ENCODE measurements at places on chromosomes 4 and X.
A peak's percentile ranks its signal among the peaks of the same experiment; 100 is the strongest.

DNA sequence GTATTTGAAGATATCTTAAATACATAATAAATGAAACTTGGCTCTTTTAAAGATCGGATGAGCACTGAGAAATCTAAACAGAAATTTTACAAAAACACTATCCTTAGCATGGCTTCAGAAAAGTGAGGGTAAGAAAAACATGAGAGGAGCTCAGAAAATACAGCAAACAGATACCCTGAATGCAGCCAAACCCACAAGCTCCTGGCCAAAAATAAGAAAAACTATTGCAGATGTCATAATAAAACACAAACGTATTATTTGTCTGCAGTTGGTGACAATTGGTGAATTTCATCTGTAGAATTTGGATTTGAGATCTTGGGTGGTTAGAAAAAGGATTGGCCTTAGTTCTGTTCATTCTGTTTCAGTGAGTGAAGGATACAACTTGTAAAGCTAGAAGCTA lies 603.9 kb downstream of the INPP4B start:
- no peak for DNase-seq

- no peak for DNase-seq
These were observed 958 bp upstream of the UGT2B7 start for GRCh38 chr4:69095301-69095731.

DNA sequence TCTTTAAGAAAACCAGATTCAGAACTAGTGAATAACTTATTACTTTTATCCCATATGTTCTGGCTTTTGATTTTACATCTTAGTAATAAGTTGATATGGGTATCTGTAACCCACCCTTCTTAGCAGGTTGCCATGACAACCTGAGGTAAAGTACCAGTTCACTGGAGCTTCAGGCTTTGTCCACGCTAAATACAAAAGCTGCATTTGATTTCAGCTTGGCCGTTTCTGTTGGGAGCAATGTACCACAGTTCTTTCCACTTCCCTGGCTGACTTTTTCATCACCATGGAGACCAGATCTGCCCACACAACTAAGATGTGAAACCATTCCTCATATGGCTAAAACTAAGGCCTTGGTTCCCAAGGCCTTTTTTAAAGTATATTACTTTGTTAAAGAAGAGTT lies 26.1 kb downstream of the KLHL34 start:
- DNase-seq = no peak

GRCh38 chr4:125420526-125420925 lies 105.8 kb downstream of the FAT4 start:
- no peak for DNase-seq

- no peak for DNase-seq
These were observed 52.5 kb upstream of the GRPEL1 start for GRCh38 chr4:7120341-7120740.

- DNase-seq = no peak
These were observed 195.1 kb upstream of the ATP6AP2 start for GRCh38 chrX:40385682-40386081.

DNA sequence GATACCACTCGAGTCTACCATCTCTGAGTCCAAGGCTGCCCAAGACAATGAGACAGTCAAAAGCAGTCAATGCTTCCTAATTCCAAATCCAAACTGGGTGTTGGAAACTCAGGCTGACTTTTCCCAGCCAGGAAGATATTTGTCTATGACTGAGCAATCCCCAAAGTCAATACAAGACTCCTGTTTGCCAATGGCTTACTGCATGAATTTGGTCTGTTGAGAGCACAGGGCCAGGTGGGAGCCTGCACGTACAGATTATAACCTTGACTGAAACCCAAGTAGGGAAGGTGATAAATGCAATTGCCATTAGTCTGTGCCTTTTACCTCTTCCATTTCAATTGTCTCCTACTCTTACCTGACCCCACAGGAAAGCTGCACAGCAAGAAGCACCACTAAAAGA lies 72.6 kb upstream of the PPARGC1A start:
- DNase-seq = no peak

DNA sequence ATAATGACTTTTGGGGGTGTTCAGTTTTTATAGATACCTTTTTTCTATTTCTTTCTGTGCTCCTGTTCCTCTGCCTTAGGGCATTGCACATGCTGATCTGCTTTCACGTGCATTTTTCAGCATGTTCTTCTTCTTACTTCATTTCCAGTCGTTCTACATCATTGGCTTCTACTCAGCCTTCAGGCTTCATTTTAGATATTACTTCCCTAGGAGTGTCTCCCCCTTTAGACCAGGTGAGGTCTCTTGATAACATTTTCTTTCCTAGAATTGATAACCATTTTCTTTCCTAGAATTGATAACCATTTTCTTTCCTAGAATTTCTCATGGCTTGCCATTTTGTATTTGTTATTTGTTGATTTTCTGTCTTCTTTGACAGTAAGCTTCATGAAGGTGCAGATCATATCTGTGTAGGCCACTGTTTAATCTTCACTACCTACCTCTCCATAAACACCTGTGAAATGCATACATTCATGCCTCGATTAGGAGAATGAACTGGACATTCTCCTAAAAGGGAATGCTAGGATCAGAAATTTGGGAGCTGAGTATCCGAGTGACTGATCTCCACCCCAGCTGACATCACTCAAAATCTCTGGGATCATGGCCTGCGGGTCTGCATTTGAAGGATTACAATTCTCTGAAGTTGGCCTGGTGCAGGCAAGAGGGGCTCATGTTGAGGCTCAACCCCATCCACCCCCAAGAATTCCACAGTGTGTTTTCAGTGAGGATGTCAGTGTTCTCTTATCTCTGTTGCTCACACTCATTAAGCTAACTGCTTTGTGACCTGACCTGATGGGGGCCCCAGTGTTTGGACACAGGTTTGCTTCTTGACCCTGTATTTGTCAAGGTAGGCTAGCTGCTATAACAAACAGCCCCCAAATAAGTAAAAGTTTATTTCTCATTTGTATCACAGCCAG lies 45.7 kb downstream of the GYG2 start:
- no peak for DNase-seq

GRCh38 chr4:91596718-91597117 lies 707.0 kb upstream of the GRID2 start:
- DNase-seq = no peak

- DNase-seq = no peak
These were observed 36.8 kb upstream of the REST start for GRCh38 chr4:56870946-56871345.

DNA sequence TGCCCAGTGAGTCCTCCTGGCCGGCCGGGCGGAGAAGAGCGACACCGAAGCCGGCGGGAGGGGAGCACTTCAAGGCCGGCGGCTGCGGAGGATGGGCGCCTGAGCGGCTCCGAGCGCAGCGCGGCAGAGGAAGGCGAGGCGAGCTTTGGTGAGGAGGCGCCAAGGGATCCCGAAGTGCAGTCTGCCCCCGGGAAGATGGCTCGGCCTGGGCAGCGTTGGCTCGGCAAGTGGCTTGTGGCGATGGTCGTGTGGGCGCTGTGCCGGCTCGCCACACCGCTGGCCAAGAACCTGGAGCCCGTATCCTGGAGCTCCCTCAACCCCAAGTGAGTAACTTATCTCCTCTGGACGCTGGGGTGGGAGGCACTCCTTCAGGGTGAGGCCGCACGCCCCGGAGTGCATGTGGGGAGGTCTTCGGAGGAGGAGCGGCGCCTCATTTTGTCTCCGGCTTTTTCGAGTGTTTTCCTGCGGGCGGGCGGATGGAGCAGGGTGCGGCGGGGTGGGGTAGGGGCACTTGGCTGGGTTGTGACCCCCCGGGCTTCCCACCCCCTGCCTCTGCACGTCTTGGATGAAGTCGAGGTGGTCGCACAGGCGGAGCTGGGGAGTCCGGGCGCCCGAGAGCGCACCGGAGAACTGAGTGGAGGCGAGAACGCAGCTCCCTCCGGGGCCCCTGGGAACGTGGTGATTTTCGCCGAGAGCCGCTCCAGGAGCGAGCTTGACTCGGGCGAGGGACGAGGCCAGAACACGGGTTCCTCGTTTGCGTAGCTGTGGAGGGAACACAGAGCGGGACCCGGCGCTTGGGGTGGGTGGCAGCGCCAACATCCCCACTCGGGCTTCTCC lies 979 bp downstream of the EFNB1 start:
- DNase-seq = peak; percentile 16

GRCh38 chrX:136689436-136689835 lies 41.5 kb downstream of the CD40LG start:
- DNase-seq = peak; percentile 13

DNA sequence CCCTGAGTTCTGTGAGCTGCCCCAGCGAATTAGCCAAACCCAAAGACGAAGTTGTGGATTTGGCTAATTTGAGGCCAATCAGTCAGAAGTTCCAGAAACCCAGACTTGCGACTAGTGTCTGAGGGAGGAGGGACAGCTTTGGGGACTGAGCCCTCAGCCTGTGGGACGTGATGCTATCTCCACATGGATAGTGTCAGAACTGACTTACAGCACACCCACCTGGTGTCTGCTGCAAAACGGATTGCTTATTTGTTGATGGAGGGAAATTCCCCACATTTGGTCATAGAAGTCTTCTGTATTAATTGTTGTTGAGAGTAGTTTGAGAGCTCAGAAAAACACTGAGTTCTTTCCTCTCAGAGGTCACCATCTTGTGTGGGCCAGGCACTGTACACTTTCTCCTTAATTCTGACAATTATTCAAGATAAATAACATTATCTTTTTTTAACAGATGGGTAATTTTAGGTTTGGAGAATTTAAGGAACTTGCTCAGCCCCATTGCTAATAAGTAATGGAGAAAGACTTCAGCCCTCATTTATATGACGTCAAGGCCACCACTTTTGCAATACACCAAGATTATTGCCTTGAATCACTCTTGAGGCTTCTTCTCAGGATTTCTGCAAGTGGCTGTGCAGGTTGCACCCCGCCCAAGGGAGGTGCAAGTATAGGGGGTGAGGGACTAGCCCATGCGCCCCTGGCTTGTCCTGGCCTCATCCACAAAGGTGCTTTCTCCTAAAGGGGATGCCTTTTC lies 16.7 kb downstream of the CLRN2 start:
- no peak for DNase-seq

- no peak for DNase-seq
These were observed 425.6 kb downstream of the IL1RAPL1 start for GRCh38 chrX:29012867-29013266.

Data from activated naive CD8-positive, alpha-beta T cell treated with anti-CD3 and anti-CD28 coated beads for 36 hours (primary cell).